ELR (cell line): ENCODE measurements at places on chromosomes 3 and 15.
A peak's percentile ranks its signal among the peaks of the same experiment; 100 is the strongest.

DNA sequence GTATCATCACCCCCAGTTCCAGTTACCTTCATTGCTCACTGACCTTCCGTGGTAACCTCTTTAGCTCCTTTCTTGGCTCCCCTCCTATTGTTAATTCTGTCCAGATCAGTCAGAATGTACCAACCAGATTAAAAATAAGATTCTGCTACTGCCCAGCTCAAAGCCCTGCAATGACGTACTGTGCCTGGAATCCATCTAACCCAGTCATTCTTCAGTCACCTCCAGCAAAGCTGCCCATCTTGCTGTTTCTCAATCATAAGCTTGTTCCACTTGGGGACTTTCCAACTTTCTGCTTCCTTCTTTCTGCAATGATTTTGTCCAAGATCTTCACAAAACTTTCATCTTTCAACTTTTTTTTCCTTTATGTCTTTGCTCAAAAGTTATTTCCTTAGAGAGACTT is 512.0 kb upstream of the ZNF385D start:
- peak; percentile 74 for DNase-seq

- DNase-seq: peak; percentile 77
These were observed 2.7 kb downstream of the TMEM108 start for GRCh38 chr3:133040696-133041523.

DNA sequence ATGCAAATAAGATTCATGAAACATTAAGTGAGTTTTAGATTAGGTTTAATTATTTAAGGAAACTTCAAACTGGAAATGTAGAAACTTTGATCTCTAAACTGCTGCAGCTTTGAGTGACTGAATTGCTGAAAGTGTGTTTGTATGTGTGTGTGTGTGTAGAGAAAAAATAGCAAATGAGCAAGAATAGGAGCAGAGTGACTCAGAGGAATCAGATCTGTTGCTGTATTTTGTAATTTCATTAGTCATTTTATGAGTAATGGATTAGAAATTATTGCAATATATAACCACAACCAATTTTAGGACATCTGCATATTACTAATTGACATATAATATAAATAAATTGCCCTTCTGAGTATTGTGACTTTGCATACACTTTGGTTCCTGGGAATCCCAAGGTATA is 52.8 kb upstream of the SLC9A9 start:
- DNase-seq: peak; percentile 77

DNA sequence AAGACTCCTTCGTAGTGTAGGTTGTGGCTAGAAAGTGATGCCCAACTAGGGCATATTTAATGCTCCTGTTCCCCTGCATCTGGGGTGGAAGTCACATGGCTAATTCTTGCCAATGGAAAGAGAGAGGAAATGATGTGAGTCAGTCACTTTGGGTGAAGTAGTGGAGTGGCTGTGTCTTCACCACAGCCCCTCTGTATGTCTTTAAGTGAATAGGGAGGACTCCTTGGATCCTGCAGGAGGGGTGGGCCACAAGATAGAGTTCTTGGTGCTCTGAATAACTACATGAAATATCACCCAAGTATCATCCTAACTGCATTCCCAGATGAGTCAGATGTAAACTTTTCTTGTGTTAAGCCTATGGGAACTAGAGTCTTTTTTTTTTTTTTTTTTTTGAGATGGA is 17.8 kb upstream of the MB21D2 start:
- peak; percentile 76 for DNase-seq

DNA sequence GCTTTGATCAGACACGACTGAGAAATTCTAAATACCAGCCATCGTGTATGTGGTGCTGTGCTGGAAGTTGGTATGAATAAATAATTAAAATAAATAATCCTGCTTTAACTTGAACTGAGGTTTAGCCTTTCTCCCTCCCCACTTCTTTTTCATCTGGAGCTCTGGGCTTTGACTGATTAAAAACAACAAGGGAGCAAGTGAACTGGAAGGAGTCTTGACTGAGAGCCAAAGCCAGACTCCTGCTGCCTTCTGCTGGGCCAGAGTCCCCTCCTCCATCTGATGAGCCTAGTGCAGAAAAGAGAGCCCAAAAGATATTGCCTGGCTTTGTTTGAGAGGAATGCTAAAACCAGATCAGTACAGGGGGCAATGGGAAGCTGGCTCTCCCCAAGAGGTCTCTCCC is 96.0 kb downstream of the CCNL1 start:
- no peak for DNase-seq

DNA sequence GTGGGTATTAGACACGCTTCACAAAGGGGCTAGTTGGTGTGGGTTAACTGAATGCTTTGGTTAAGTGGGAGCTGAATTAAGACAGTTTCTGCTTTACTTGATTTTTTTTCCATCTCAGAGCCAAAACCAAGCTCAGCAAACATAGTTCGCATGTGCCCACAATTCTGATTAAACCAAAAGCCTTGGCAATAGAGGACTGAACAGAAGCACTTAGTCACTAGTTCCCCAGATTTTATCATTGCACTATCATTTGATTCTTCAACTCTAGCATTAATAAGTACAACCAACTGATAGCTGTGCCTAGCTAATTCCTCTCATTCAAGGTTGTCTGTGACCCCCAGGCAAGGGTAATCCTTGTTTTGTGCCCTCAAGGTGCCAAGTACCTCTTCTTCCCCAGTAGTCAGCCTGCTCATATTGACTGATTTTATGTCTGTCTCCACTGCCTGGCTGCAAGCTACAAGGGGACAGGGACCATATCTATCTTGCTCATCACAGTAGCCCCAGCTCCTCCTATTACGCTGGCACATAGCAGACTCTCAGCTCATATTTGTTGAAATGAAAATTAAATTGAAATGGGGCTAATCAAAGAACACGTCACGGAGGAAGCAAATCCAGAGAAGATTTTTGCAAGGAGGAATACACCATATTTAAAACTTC is 9.9 kb upstream of the ARHGEF3 start:
- DNase-seq: no peak

- no peak for DNase-seq
These were observed 66.6 kb downstream of the KCNMB2 start for GRCh38 chr3:178602856-178603255.

DNA sequence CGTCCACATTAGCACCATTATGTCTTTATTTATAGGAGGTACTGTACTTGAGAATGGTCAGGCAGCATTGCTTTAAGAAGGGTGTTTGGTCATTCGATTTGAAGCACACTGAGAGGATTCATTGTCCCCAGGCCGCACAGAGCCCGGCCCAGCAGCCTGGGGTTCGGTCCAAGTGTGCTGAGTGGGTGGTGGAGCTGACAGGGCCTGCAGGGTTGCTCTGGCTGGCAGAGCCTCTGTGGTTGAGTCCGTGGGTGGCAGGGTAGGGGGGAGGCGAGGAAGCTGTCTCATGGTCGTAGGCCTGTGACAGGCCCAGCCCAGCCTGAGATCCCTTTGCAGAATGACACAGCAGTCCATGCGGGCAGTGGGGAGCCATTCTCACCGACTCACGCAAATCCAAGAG is 227.7 kb upstream of the TOPAZ1 start:
- DNase-seq: no peak

GRCh38 chr3:49295489-49296058 is 18.5 kb upstream of the C3orf62 start:
- peak; percentile 60 for DNase-seq

GRCh38 chr15:71685420-71685993 is 124.8 kb upstream of the NR2E3 start:
- peak; percentile 58 for DNase-seq

- DNase-seq: no peak
These were observed 423.2 kb downstream of the EPHB1 start for GRCh38 chr3:135218304-135218703.

DNA sequence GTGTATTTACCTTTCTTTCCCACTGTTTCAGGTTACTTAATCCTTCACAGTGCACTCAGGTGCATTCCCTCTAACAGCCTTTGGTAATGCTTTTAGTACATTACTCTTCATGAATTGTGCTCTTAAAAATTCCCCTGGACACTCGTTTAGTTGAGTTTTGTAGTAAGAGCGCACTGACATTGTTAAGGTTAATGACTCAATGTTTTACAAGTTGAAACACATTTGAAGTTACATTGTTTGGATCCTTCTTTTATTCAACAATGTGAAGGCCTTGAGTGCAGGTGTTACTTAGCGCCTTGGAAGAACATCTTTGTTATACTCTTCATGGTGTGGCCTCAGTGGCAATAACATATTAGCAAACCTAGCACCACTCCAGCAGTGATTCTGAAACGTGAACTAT is 739.6 kb downstream of the NAALADL2 start:
- no peak for DNase-seq

DNA sequence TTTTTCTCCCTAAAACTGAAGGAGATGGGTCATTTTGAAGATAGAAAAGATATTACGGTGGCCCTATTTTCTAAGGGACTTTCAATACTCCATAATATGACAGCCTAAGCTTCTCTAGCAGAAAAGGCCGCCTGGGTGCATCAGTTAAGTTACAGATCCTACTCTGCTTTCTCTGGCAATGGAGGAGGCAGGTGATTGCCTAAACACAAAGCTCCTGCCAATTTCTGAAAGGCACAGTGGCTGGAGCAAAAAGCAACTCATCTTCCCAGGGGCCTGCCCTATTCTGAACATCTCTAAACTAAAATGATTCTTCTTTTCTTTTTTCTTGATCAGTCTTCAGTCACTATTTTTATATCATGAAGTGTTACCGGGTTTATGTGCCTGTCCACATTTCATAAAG is 276.7 kb downstream of the CNTN4 start:
- DNase-seq: no peak
